ENCODE measurements at places on chromosomes 5 and 9. TPM values are rescaled to one million over a fixed set of nuclear protein-coding genes. Genes with fewer than 3 reads are reported as not detected.

Gene BTNL9
- not detected for total RNA-seq

Gene MYMK
- total RNA-seq, result not detected

Gene ZNF79
- 9.0 TPM for total RNA-seq

Gene VPS13A
- total RNA-seq, result 31.0 TPM

Gene WASHC1
- 15.0 TPM for total RNA-seq

DNA sequence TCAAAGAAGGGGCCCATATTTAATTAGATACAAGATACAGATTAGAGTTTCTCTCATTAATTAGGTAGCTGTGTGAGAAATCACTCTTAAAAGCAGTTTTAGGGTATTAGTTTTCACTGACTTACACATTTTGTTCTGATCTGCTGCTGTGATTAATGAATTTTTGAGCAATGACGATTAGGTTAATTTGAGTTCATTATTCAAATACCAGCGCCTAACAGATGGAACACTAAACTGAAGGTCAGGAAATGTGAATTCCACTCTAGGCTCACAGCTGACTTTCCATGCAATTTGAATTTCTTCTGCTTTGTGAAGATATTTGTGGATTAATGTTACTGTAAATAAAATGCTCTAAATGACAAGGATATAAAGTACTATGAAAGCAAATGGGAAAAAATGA is 380.6 kb downstream of the ADGRV1 start:
- no peak overlapping the region for H3K27ac ChIP-seq
- peaks cover 4% of the 10 kb centered on the region for H3K4me1 ChIP-seq
- DNase-seq, result no peak
- no peaks in the 10 kb centered on the region for H3K27me3 ChIP-seq

DNA sequence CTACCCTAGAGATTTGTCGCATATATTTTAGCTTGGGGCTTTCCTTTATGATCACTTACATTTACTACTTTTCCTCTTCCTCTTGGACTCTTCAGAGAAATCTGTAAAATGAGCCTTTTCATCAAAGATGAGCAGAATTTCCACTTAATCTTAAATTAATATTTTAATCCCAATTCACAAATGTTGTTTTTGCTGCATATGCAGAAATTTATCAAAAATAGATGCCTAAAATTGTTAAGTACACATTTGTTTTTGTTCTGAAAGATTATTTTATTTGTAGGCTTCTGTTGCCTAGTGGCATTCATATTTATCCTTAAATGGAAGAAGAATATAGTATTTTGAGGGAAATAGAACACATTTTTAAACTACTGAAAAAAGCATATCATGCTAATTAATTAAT is 168.6 kb downstream of the CDH9 start:
- H3K4me1 ChIP-seq, result no peaks in the 10 kb centered on the region
- H3K27me3 ChIP-seq, result no peaks in the 10 kb centered on the region
- H3K27ac ChIP-seq, result no peak overlapping the region

DNA sequence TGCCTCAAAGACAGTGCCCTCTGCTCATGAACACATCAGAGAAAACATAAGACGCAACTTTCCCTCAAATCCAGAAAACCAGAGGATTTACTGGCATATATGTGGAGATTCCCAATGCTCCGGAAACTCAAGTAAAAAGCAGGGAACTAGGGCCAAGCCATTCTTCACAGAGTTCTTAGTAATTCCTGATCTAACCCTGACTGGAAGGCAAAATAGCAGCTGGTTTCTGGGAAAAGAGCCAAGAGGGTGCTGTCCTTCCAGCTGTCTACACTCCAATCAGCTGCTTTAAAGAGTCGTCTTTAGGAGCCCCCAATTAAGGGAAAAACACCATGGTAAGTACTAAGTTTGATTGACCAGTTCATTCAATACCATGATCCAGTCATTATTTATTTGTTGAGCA is 49.6 kb downstream of the GNA14 start:
- peaks cover 3% of the 10 kb centered on the region for H3K27me3 ChIP-seq
- H3K27ac ChIP-seq, result peak overlapping the region; percentile 27
- H3K36me3 ChIP-seq, result no peaks in the 10 kb centered on the region
- no peak for DNase-seq
- H3K4me3 ChIP-seq, result no peak overlapping the region
- peaks cover 16% of the 10 kb centered on the region for H3K4me1 ChIP-seq

GRCh38 chr5:96031811-96032261 is 70.2 kb upstream of the ELL2 start:
- H3K36me3 ChIP-seq, result peaks cover 3% of the 10 kb centered on the region
- DNase-seq, result no peak
- H3K4me1 ChIP-seq, result peaks cover 4% of the 10 kb centered on the region

- no peak for DNase-seq
- H3K4me1 ChIP-seq, result no peaks in the 10 kb centered on the region
- no peaks in the 10 kb centered on the region for H3K27me3 ChIP-seq
- H3K4me3 ChIP-seq, result no peak overlapping the region
- no peak overlapping the region for H3K27ac ChIP-seq
These were observed 121.2 kb upstream of the ST8SIA4 start for GRCh38 chr5:101024299-101024698.

GRCh38 chr5:111869681-111870080 is 112.7 kb upstream of the NREP start:
- H3K36me3 ChIP-seq, result peaks cover 3% of the 10 kb centered on the region
- no peaks in the 10 kb centered on the region for H3K27me3 ChIP-seq
- H3K4me1 ChIP-seq, result no peaks in the 10 kb centered on the region
- no peak overlapping the region for H3K4me3 ChIP-seq
- DNase-seq, result no peak
- H3K27ac ChIP-seq, result no peak overlapping the region

Measured in osteocyte (in vitro differentiated cells).